ENCODE measurements at places on chromosomes 12 and 14.

GRCh38 chr14:58749066-58749669, 111.4 kb downstream of the DACT1 start:
- no peak for DNase-seq

- DNase-seq = no peak
These were observed 20.3 kb downstream of the SLC8A3 start for GRCh38 chr14:70168406-70168805.

DNA sequence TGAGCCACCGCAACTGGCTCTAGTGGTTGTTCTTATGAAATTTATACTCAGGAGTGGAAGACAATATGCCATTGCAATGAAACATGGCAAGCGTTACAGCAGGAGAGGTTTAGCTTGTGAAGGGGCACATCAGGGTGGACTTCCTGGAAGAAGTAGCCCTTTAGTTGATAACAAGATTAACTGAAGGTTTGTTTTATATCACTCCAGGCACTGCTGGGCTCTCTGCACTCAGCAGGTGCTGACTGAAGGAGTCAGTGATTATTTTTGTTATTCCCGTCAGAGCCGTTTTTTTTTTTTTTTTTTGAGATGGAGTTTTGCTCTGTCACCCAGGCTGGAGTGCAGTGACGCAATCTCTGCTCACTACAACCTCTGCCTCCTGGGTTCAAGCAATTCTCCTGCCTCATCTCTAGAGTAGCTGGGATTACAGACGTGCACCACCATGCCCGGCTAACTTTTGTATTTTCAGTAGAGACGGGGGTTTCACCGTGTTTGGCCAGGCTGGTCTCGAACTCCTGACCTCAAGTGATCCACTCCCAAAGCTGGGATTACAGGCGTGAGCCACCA, 17.6 kb upstream of the GPR68 start:
- DNase-seq = no peak

DNA sequence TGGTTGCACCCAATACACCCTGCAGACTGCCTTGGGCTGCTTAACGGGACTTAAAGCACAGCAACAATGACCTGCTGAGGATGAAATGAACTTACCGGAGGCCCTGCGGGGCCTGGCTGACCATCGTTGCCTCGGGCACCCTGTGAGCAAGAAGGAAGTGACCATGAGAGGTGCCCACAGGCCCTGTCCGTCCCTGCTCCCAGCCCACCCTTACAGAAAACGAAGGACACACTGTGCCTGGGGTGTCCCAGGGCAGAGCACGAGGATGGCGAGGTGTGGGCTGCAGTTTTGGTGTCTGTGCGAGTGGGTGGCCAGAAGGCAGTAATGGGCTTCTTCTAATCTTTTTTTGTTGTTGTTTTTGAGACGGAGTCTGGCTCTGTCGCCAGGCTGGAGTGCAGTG, 14.6 kb downstream of the COL2A1 start:
- DNase-seq = no peak

DNA sequence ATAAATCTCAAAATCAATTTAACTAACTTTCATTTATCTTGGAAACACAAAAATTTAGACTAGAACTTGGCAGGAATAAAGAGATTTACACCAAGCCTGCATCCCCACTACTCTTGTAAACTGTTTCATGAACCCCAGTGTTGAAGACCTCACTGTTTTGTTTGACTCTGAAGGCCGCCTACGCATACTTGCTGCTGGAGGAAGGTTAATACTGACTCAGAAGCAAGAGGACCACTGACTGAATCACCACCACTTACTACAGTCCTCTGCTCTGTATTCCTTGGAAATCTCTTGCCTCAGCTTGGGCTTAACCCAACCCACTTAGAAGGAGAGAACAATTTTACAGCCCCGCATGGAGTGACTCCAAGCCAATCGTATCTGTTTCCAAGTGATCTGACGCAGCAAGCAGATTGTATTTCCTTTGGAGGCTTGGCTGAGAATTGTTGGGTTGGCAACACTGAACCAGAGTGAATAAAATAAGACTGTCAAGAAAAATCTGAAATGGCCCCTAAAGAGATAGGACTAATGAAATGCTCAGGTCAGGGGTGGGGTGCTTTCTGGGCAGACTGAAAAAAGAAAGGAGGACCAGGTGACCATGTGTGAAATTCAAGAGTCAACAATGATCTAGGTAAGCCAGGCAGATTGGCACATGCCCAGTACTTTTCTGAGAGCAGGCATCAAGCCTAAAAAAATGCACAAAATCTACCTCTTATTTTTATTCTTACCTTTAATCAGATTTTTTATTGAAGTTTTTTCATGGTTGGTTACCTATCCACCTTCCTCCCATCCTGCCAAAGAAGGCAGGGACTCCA, 248.6 kb downstream of the ZFP36L1 start:
- no peak for DNase-seq
